ENCODE measurements at places on chromosomes 3 and 15. TPM values are rescaled to one million over a fixed set of nuclear protein-coding genes. Genes with fewer than 3 reads are reported as not detected.

Gene GOLGA8H
- total RNA-seq, result 0.44 TPM

Gene LCTL
- total RNA-seq, result 1.9 TPM

Gene ZFYVE19
- total RNA-seq, result 25.5 TPM

Gene CPN2
- 0.21 TPM for total RNA-seq

Gene EHD4
- 22.2 TPM for total RNA-seq

Gene DHFR2
- total RNA-seq, result 1.0 TPM

Gene SRGAP3
- total RNA-seq, result 5.3 TPM

Gene CDC25A
- total RNA-seq, result 72.3 TPM

Gene SAMMSON
- 0.04 TPM for total RNA-seq

Gene SNURF
- total RNA-seq, result 32.9 TPM

Gene TUBGCP5
- 26.1 TPM for total RNA-seq

Gene CHL1
- total RNA-seq, result 0.28 TPM

DNA sequence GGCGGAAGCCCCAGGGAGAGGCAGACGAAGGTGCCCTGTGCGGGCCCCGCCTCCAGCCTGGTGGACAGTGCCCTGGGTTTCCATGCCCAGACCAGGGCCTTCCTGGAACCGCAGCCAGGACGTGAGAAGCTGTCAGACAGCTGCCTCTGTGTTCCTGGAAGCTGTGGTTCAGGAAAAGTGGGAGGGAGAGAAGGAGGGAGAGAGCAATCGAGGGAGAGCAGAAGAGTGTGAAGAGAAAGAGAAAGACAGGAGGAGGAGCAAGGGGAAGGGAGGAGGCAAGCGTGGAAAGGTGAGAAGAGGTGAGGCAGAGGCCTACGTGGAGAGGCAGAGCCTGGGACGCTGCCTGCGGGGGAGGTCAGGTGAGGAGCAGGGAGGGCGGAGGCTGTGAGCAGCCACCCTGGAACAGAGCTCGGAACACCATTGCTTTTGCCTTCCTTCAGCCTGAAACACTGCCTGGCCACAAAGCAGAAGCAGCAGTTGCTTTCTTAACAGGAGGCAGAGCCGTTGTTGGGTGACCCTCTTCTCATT lies 18.6 kb downstream of the ZDHHC19 start:
- DNase-seq, result peak; percentile 59

- DNase-seq, result peak; percentile 73
Observed at GRCh38 chr3:71069797-71070196, 513.7 kb downstream of the FOXP1 start.

- peak; percentile 51 for DNase-seq
Observed at GRCh38 chr3:195250473-195251251, 20.3 kb downstream of the XXYLT1 start.

- no peak for DNase-seq
Observed at GRCh38 chr3:160417311-160417710, 17.9 kb downstream of the SMC4 start.

- no peak for DNase-seq
Observed at GRCh38 chr3:169196789-169197188, 466.7 kb downstream of the MECOM start.

DNA sequence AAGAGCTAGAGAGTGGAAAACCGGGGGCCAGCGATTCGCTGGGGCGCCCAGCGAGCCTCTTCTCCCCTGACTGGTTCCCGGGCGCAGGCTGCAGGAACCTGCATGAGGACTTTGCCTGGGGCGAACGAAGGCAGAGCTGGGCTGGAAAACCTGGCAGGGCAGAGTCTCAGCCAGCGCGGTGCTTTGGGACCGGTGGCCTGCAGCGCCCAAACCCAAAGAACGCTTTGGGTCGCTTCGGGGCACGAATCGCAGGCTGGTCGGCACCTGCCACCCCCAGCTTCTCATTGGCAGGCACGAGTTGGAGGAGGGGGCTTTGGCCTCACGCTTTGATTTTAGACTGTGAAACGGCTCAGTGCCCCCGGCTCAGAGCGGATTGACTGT lies 3.0 kb downstream of the ONECUT1 start:
- DNase-seq, result peak; percentile 78

- no peak for DNase-seq
Observed at GRCh38 chr3:165800970-165801369, 36.3 kb downstream of the BCHE start.

GRCh38 chr15:36899696-36900095 lies 200.7 kb downstream of the MEIS2 start:
- no peak for DNase-seq

GRCh38 chr15:42367041-42367440 lies 7.7 kb downstream of the CAPN3 start:
- DNase-seq, result no peak

- DNase-seq, result no peak
Observed at GRCh38 chr15:74336061-74337005, 31.1 kb downstream of the CYP11A1 start.

DNA sequence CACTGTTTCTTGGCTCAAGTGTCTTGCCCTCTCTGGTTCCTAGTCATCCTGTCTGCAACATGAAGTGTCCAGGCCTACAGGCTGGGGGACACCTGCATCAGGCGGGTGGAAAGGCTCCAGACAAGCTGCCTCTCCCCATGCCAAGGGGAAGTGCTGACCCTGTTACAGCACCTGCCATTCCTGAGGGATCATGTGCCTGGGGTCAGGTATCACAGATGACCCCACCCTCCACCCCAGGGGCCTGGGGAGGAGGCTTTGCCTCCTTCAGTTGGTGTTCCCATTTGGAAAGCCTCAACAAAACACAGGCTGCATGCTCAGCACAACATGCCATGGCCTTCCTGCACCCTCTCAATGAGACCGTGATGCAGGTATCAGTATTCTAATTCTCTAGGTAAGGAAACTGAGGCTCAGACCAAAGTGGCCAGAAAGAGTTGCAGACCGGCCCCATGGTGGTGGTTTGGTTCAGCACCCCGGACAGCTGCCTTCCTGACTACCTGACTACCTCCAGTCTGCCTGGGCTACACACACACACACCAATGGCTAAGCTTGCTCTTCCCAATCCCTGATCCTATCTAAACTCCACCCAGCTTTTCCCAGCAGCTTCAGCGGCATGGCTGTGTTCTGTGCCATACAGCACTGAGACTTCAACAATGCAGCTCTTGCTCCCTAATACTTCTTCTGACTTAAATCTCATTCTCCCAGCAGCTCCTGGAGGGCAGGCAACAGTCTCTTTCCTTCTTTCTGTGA lies 69.7 kb upstream of the LINGO1 start:
- DNase-seq, result peak; percentile 96

GRCh38 chr15:56734013-56734635 lies 815 bp upstream of the ZNF280D start:
- no peak for DNase-seq

GRCh38 chr3:106206146-106206545 lies 337.3 kb upstream of the CBLB start:
- DNase-seq, result no peak

- DNase-seq, result no peak
Observed at GRCh38 chr15:85943791-85944190, 135.9 kb upstream of the AGBL1 start.

DNA sequence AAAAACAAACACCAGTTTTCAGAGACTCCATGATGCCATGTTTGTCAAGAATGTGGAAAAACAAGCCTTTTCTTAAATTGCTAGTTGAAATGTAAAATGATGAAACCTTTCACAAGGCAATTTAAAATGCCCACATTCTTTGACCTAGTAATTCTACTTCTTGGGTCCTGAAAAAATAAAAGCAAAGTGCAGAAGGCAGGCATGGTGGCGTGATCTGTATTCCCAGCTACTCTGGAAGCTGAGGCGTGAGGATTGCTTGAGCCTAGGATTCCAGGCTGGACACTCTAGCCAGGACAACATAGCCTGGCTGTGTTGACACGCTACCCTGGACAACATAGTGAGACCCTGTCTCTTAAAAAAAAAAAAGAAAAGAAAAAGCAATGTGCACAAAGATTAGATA lies 4.3 kb upstream of the MORF4L1 start:
- DNase-seq, result no peak

DNA sequence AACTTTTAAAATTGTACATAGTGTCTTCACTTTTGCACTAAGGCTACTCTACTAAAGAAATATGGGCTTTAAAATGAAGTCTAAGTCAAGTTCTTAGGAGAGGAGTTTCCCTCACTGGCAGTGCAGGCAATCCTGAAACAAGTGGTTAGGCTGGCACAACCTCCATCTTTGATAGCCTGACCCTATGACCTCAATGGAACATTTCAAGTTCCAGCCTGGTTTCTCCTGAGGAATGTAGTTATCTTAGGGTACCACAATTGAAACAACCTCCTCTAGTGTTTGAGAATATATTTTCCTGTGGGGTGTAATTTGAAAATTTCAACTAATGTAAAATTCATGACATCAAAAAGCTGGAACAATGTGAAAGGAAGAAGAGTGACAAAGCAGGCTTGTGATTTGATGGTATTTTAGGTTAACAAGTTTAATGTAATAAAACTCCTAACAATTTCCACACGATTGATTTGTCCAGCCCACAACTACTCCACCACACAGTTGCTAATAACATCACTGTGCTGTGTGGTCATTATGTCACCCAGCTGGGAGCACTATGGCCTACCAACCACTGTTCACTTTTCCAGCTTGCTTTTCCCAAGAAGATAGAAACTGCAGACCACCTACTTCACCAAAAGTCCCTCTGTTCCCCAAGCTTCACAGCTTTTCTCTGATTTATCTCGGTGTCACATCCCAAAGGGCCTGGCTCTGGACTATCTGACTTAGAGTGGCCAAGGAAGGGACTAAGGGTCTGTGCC lies 1.8 kb downstream of the WWTR1 start:
- no peak for DNase-seq

DNA sequence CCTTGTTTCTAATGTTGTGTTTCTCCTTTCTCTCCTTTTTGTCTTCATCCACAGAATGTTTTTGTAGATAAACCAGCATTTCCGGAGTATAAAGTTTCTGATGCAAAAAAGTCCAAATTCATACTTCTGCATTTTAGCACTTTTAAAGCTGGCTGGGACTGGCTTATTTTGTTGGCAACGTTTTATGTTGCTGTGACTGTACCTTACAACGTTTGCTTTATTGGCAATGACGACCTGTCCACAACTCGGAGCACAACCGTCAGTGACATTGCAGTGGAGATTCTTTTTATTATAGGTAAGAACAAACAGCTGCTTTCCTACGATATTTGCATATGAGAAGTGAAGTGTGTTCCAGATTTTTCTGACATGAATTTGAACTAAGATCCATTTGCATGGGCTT lies 199.4 kb downstream of the KCNH8 start:
- no peak for DNase-seq

GRCh38 chr3:101850246-101851051 lies 1.1 kb downstream of the NFKBIZ start:
- DNase-seq, result no peak

- peak; percentile 92 for DNase-seq
Observed at GRCh38 chr3:194985031-194985578, 285.9 kb downstream of the XXYLT1 start.

GRCh38 chr15:92665100-92665555 lies 9.6 kb upstream of the FAM174B start:
- DNase-seq, result no peak

DNA sequence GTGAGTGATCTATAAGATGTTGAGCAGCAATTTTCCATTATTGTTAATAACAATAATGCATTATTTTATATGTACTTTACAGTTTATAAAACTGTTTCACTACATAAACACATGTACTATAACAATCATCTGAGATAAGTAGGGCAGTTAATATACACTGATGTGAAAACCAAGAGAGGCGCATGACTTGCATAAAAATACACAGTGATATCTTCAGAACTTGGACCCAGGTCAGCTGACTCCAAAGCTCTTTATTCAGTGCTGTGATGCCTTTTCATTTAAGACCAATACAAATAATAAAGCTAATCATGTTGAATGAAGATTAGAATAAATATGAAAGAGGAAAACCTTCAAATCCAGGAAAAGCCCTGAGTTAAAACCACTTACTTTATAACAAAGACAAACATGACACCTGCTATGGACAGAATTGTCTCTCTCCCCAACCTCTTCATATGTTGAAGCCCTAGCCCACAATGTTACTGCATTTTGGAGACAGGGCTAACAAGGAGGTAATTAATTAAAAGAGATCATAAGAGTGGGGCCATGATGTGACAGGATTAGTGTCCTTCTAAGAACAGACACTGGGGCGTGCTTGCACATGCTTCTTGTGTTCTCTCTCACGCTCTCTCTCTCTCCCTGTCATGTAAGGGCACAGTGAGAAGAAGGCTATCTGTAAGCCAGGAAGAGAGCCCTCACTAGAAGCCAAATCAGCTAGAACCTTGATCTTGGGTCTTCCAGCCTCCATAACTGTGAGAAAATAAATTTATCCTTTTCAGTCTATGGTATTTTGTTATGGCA lies 55.8 kb upstream of the TSPAN3 start:
- DNase-seq, result no peak

- peak; percentile 24 for DNase-seq
Observed at GRCh38 chr3:159260049-159260662, 458.3 kb downstream of the MFSD1 start.

GRCh38 chr3:78633626-78634025 lies 1134.2 kb downstream of the ROBO1 start:
- no peak for DNase-seq

DNA sequence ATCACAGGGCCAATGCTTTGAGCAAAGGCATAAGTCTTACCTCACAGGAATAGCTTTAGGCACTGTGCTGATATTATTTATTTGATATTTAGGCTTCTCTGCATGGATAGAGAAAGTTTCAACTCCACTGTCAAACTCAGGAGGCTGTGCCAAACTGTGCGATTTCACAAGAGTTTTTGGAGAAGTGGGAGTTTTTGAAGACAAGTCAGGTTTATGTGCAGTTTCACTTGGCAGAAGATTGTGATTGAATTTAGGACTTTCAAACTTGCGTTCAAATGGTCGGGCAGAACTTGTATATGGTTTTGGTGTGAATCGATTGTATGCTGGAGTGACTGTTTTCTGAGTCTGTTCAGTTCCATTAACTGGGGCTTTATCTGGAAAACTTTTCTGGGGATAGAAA lies 113.7 kb downstream of the TJP1 start:
- no peak for DNase-seq

GRCh38 chr15:39586387-39587095 lies 5.7 kb downstream of the THBS1 start:
- DNase-seq, result no peak

DNA sequence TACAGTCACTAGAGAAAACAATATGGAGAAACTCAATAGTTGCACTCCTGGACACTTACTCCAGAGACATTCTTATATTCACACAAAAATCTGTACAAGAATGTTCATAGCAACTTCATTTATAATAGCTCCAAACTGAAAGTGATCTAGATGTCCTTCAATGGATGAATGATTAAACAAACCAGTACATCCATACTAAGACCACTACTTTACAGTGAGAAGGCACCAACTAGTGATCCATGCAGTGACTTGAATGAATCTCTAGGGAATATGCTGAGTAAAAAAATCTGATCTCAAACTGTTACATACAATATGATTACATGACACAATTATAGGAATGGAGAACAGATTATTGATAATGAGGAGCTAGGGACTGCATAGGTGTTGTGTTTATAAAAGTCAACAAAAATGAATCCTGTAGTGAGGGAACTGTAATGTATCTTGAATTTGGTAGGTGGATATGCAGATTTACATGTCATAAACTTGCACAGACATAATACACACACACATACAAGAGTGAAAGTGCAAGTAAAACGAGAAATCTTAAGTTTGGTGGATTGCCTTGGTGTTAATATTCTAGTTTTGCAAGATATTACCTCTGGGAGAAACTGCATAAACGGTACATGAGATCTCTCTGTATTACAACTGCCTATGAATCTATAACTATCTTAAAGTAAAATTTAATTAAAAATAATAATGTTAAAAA lies 85.7 kb downstream of the SPATA16 start:
- no peak for DNase-seq
